Thymus (tissue), 14 donors: ENCODE measurements at places on chromosomes 6 and 20. TPM values are rescaled to one million over a fixed set of nuclear protein-coding genes. Genes with fewer than 3 reads are reported as not detected.

Gene NUP43
- total RNA-seq = 20.8 TPM

Gene HMGA1
- 199 TPM for total RNA-seq

Gene MTFR2
- 2.5 TPM for total RNA-seq

Gene PSORS1C1
- 0.14 TPM for total RNA-seq

Gene PDE10A
- 0.94 TPM for total RNA-seq

Gene TENT5A
- total RNA-seq = 4.2 TPM

Gene BCAS1
- total RNA-seq = 0.38 TPM

Gene SLC35B3
- total RNA-seq = 10.9 TPM

Gene RFX6
- total RNA-seq = not detected

Gene GDAP1L1
- under 0.01 TPM for total RNA-seq

Gene PRSS16
- total RNA-seq = 76.2 TPM

Gene PNPLA1
- 0.09 TPM for total RNA-seq

Gene CCDC167
- total RNA-seq = 122 TPM

Gene ZSCAN23
- total RNA-seq = 2.3 TPM

Gene SCUBE3
- 0.09 TPM for total RNA-seq

Gene CENPB
- 36.8 TPM for total RNA-seq

Gene MAFB
- 3.5 TPM for total RNA-seq

Gene FGD2
- 8.5 TPM for total RNA-seq

GRCh38 chr6:53154794-53155193, 6.2 kb upstream of the GCM1 start:
- no peak for DNase-seq

GRCh38 chr20:47701612-47702011, 83.7 kb downstream of the SULF2 start:
- no peak for DNase-seq

GRCh38 chr6:139894271-139894670, 519.8 kb upstream of the CITED2 start:
- DNase-seq = no peak

DNA sequence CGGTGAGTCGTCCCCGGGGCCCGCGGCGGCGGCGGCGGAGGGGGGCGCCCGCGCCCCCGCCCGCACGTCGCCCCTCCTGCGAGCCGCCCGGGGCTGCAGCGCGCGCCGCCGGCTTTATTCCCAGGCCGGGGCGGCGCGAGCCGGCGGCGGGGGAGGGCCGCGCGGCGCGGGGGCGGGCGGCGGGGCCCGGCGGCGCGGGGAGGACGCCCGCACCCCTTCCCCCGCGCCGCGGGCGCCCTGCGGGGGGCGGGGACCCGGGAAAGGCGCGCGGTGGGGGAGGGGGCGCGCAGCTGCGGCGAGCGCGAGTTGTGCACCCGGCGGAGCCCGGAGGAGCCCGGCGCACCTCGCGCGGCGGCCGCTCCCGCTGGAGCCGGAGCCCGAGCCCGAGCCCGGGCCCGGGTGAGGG, 646 bp downstream of the HMGA1 start:
- peak; percentile 13 for DNase-seq

DNA sequence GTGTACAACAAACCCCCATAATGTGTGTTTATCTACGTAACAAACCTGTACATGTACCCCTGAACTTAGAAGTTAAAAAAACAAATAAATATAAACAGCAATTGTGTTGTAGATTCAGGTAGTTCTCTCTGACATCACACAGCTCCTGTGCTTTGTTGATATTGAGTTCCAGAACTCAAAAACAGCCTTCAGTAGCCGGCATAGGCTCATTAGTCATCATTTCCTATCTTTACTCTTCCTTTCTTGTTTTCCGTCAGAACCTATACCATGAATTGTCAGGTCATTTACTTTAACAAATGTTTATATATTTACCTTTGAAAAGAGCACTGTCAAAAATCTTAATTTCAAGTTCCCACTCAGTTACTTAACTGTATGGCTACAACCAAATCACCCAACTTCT, 88.8 kb downstream of the ADTRP start:
- DNase-seq = no peak

DNA sequence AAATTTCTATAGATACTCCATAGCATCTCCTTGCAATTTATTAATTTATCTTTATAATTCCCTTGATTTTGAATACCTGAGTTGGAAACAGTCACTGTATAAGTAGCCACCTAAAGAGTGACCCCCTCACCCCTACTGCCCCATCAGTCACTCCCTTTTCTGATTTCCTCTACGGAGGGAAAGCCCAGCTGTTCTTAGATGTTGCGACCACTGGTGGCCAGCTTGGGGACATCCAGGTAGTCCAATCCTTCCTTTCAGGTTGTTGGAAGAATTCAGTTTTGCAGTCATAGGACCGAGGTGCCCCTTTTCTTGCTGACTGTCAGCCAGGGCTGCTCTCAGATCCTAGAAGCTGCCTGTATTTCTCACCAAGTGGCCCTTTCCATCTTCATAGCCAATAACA, 87.8 kb downstream of the BMP6 start:
- no peak for DNase-seq

GRCh38 chr6:34665019-34665418, 31.5 kb downstream of the ILRUN start:
- no peak for DNase-seq

GRCh38 chr6:17032988-17033634, 68.7 kb upstream of the STMND1 start:
- no peak for DNase-seq

- DNase-seq = peak; percentile 77
Observed at GRCh38 chr20:33443512-33444239, at the start of gene SNTA1. SNTA1 (minus strand) TSS chr20:33443763; CDS start chr20:33443620, 143 bp downstream.

DNA sequence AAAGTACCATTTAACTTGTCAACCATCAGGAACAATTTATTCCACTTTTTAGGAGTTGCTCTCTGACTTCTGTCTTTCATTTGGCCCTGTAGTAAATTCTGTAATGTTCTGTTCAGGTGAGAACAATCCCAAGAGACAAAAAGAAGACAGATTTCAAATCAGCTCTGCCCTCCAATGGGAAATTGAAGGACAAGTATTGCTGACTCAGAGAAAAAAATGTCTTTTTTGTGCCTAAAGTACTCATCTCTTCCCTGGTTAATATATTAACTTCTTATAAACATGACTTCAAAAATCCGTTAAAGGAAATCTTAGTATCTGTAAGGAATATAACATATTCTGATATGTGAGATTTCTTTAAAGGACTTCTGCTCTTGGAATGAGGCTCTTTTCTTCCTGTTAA, 38.6 kb upstream of the SCGN start:
- DNase-seq = no peak

DNA sequence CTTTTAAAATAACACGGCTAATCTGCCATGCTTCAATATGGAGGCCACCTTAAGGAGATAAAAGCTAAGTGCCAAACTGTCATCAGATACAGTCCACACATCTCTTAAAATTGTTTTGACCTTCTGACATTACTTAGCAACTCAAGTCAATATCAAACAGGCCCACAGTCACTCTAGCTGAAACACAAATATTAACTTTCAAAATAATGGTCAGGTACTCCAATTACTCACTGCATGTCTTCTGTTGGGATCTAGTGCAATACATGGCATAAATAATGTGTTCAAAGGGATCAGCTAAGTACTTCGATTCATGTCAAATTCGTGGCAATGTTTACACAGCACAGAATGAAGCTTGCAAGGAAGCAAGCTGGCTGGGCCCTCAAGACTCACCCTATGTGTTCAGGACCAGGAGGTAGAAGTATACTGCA, 133.9 kb upstream of the BEND6 start:
- DNase-seq = no peak

DNA sequence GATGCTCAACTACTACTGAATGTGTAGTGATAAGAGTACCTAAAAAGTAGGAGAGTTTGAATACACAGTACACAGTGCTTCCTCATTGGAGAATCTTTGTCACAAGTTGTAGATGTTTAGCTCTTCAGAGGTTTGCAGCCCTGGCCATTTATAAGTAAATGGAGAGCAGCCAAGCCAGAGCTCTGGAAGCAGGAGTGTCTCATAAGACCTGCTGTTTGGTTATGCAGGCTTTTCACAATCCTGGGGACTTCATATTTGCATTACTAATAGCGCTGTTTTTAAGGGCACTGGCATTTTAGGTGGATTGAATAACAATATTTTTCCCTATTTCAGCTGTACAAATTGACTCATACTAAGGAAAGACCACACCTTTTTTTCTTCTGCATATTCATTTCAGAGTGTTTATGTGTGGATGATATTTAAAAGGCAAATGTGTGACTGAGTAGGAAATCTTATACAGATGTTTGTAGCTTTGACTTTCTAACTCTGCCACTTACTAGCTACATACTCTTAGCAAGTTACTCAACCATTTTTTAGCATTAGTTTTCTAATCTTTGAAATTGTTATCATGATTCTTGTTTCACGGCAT, 730.5 kb upstream of the MAP3K7 start:
- DNase-seq = no peak

- DNase-seq = no peak
Observed at GRCh38 chr6:167892835-167893815, 66.4 kb downstream of the AFDN start.

- DNase-seq = no peak
Observed at GRCh38 chr6:111239461-111239860, 152.2 kb downstream of the SLC16A10 start.

GRCh38 chr6:15232836-15233510, 12.9 kb upstream of the JARID2 start:
- DNase-seq = no peak

- no peak for DNase-seq
Observed at GRCh38 chr6:108476847-108477430, 83.8 kb upstream of the FOXO3 start.

DNA sequence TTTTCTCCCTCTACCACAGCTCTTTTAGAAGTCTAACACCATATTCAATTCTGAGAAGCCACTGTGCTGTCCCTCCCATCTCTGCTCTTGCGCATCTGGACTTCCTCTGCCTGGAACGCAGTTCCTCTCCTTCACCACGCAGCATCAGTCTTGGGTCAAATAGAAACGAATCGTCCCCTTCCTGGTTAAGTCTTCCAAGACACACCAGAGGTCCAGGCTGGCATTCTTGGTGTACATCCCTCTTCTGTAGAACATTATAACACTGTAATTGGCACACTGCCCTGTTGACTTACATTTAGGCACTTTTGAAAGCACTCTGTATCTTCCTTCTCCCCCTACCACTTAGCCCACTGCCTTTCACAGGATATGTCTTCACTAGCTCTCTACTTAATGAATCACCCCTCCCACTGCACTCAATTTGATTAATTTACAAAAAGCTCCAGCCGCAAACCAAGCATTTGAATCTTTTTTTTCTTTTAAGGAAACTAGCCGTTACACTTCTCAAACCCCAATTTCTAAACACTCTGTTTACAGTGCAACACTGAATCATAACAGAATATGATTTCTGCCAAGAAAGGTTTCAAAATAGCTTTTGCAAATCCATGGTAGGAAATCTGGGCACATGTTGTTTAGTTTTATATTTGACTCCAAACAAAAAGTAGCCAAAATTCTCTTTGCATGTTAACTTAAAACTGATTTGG, 140.8 kb upstream of the CARMIL1 start:
- DNase-seq = peak; percentile 68

GRCh38 chr6:24504649-24505586, 10.1 kb downstream of the ALDH5A1 start:
- DNase-seq = no peak

DNA sequence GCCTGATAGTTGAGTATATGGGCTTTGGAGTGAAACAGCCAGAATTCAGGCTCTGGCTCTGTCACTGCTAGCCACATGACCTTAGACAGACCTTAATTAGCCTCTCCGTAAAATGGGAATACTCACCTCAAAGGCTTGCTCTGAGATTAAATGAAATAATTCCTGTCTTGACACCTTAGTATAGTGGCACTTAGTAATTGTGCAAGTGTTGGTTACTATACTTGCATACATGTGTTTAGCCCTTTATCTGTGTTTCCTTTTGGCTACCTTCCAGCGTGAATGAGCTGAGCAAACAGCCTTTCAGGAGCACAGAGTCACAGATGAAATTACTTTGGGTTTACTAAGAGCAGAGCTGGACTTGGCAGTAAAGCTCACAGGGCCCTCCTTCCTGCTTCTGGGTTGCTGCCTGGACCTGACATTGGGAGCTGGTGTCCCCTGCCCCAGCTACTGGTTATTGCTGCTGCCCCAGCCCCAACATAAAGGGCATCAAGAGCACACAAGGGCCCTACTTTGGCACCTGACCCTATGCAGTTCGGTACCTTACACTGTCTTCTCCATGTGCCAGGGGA, 32.8 kb downstream of the CD164 start:
- DNase-seq = no peak

- DNase-seq = no peak
Observed at GRCh38 chr6:104301951-104302350, 557.8 kb downstream of the HACE1 start.

DNA sequence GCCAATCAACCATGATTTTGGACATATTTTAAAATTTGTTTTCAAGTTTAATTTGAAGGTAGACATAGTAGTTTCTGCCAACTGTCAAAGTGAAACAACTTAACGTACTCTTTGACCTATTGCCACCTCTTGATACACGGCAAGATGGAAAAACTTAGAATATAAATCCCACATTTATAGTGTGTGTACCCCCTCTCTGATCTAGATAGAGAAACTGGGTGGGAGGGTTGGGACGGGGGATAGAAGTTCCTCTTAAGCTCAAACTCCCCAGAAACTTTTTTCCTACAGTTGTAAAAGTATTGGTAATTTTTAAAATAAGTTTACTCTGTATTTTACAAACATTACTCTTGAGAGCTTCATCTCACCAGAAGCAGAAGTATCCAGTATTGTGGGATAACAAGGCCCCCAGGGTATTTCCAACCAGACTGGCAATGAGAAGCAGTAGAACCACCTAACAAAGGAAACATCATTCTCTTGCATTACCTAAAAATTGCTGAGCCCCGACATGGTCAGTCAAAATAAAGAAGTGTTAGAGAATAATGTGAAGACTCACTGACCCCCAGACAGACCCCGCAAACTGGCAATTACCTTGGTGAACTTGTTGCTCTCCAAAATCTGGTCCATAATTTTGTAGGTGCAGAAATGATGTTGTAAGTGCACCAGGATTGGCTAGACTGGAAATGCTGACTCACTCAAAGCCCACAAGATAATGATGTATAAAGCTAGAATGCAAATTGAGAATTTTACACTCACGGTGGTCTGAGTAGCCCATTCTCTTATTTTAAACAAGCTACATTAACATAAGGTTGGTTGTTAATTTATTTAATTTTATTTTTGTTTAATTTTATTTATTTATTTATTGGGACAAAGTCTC, 74.7 kb upstream of the TNFAIP3 start:
- DNase-seq = no peak

DNA sequence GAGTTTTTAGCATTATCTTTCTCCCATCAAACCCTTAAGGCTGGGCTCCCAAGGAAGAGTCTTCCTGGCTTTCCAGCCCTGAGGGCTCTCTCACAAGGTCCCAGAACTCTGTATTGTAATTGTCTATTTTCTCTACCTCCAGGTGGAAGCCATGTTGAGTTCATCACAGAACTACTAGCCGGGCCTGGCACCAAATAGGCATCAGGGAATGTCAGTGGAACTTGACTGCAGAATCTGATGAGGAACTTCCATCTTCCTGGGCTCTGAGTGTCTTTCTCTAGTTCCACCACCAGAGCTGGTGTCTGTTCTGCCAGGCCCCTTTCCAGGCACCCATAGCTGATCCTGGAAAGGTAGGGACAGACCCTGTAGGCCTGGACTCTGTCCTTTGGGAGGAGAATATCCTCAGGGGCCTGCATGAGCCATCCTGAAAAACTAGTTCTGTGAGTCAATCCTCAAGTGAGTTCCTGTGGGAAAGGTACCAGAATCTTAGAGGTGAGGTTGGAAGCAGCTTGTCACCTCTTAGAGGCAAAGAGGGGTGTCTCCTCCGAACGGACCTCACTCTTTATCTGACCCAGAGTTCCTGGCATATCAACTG, 11.1 kb upstream of the TOP1 start:
- no peak for DNase-seq

- no peak for DNase-seq
Observed at GRCh38 chr6:81925201-81925600, 172.7 kb upstream of the TENT5A start.
